ENCODE measurements at places on chromosomes 1 and 21. TPM values are rescaled to one million over a fixed set of nuclear protein-coding genes. Genes with fewer than 3 reads are reported as not detected.

The S100A7 gene
- not detected for total RNA-seq

The TDRD5 gene
- not detected for total RNA-seq

The WNT3A gene
- not detected for total RNA-seq

The ZNF593OS gene
- not detected for total RNA-seq

The FCRL1 gene
- not detected for total RNA-seq

The RNPC3 gene
- 6.1 TPM for total RNA-seq

The PKN2 gene
- total RNA-seq, result 28.8 TPM

The CALML6 gene
- 0.15 TPM for total RNA-seq

The DDR2 gene
- 271 TPM for total RNA-seq

The PRKCZ gene
- 1.5 TPM for total RNA-seq
